Activated CD4-positive, alpha-beta T cell treated with anti-CD3 and anti-CD28 coated beads, Interleukin-2, amount 50 U/mL, for 16 hours (primary cell): ENCODE measurements at places on chromosomes 6 and 20.
A peak's percentile ranks its signal among the peaks of the same experiment; 100 is the strongest.

GRCh38 chr6:35898003-35898402 is 22.9 kb downstream of the SRPK1 start:
- DNase-seq, result no peak

DNA sequence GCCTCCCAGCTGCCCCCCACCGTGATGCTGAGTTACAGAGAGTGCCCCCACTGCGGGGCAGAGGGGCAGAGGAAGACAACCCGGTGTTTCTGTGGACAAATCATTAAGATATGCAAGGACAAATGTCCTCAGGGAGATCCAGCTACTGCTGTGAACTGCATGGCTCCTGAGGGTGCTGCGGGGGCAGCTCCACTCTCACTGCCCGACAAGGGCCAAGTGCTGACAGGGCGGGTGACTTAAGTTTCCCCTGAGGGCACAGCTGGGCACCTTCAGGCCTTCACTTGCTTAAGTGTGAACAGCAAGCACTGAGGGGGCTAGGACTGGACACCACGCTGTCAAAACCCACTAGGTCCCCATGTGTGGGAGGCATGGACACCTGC is 26.2 kb upstream of the TCFL5 start:
- no peak for DNase-seq

GRCh38 chr6:160394654-160395035 is 46.5 kb downstream of the SLC22A3 start:
- no peak for DNase-seq

DNA sequence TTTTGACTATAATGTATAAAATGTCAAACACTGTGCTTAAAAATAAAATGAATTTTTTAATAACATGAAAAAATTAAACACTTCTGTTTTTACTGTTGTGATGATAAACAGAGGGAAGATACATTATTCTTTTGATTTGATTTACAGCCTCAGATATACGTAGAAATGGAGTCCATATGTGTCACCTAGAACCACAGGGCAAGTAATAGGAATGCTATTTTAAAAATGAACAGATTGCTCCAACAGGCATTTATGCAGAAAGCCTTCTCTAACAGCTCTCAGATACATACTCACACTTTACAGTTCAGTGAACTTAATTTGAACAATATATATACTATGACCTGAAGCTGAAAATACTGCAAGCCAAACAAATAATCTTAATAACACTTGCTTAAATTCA is 1551.0 kb downstream of the GRIK2 start:
- no peak for DNase-seq

GRCh38 chr6:13495112-13495776 is 7.8 kb upstream of the GFOD1 start:
- no peak for DNase-seq

- peak; percentile 50 for DNase-seq
Observed at GRCh38 chr20:44580581-44581268, 1.7 kb upstream of the PKIG start.

DNA sequence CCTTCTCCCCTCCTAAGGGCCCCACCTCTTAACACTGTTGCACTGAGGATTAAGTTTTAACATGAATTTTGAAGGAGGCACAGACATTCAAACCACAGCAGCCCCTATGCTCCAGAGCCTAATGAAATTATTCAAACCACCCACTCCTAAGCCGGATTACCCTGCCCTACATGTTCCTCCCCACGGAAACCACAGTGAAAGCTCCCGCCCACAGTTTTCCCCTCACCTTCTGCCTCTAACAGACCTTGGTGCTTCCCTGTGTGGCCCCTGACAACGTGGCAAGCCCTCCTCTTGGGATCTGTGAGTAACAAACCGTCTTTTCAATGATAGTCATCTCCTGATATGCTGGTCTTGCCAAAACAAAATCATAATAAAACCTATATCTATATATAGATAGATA is 74.8 kb downstream of the RIN2 start:
- peak; percentile 16 for DNase-seq

DNA sequence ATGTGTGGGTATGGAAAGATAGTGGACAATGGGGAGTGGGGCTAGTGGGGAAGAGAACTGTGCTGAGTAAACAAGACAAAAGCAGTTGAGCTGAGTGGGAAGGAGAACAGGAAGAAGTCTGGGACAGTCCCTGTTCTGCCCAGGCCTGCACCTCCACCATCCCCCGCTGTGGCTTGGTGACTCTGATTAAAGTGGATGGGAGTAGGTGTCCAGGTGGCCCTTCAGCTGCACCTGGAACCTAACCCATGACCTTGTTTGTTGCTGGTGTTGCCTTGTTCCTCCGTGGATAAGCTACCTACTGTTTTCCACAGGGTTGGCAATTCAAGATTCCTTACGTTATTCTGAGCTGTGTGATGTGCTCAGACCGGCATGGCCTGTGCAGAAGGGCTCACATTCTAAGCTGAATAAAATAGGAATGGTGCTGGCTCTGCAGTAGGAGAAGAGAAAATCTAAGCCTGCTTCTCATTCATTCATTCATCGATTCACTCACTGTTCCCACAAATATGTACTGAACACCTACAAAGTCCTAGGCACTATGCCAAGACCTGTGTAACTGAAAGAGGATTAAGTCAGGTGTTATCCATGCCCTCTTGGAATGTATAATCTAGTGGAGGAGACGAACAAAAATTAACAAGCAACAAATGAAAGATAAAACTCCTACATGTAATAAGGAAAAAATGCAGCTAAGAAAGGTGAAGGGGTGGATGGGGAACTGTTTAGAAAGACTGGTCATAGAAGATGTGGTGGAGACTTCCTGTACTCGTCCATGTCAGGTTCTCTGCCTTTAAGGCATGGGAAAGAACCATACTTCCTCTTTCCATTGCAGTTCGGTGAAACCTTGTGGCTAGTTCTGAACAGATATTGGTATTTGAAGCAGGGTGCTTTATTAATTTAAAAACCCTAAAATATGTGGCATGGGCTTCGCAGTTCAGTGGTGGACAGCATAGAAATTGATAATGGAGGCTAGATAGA is 10.1 kb upstream of the CALHM6 start:
- no peak for DNase-seq

DNA sequence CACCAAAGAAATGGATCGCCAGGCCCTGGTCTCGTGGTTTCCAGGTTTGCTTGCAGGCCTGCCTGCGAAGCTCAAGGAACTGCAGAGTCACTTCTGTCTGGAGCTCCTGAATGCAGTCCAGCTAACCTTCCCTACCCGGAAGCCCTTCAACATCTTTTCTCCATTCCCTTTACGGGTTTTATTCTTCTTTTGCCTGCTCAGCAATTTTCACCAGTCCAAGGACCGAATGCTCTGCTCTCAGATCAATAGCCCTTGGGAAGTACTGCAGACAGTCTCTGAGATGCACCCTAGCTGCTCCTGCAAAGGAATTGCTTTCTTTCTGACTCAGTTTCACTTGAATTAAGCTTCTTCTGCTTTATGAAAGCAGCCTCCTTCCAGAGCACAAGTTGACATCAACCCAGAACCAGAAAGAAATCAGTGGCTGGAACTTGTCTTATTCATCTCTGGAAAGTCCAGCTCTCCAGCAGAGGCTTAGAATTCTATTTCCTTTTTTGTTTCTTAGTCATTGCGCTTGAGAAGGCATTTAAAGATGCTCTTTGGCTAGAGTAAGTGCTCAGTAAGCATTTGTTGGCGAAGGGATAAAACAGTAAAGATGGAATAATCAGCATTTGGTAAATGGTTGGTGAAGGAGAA is 18.7 kb upstream of the YWHAB start:
- no peak for DNase-seq

GRCh38 chr20:42565235-42565995 is 624.3 kb downstream of the PTPRT start:
- no peak for DNase-seq

- peak; percentile 7 for DNase-seq
Observed at GRCh38 chr6:123316733-123317323, 319.9 kb downstream of the TRDN start.

- no peak for DNase-seq
Observed at GRCh38 chr6:37631295-37631694, 66.4 kb downstream of the MDGA1 start.

GRCh38 chr20:14488756-14489479 is 151.5 kb upstream of the FLRT3 start:
- DNase-seq, result no peak

DNA sequence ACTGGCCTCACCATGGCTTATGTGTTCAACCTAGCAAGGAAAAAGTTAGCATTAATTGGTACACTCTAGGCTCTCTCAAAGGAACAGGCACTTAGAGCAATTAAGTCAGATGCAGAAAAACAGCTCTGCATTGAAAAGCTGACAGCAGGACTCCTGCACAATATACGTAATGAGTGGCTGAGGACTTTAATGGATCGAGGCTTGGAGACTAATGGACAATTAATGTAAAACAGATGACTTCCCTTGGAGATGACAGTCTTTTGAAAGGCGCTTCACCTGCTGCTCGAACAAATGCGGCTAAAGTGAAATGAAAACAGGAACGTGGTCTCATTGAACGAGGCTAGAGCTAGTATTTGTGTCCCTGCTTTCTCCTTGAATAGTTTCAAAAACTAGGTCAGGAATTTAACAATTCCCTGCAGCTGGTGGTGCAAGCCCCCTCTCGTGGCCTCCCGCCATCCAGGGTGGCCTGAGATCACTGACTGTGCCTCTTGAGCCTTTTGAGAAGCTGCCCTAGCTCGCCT is 137.1 kb downstream of the ELOVL4 start:
- no peak for DNase-seq

GRCh38 chr6:129683601-129684322 is 26.2 kb downstream of the ARHGAP18 start:
- peak; percentile 90 for DNase-seq

DNA sequence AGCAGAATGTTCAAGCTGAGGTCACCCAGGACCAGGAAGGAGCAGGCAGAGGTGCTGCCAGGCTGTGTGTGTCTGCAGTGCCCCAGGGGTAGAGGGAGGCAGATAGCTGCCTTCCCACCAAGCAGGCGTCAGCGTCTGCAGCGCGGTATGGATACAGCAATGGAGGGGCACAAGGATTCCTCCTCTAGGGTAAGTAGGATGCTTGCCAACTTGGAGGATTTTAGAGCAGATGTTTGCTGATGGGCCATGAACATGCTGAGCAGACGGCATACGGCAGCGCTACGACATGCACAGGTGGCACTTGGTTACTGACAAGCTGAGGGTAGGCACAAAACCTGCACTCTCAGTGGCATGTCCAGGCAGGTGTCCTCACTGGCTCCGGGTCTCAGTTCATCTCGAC is 48.1 kb downstream of the PSMG4 start:
- DNase-seq, result no peak

GRCh38 chr20:37204056-37204455 is 24.7 kb upstream of the MROH8 start:
- DNase-seq, result no peak

DNA sequence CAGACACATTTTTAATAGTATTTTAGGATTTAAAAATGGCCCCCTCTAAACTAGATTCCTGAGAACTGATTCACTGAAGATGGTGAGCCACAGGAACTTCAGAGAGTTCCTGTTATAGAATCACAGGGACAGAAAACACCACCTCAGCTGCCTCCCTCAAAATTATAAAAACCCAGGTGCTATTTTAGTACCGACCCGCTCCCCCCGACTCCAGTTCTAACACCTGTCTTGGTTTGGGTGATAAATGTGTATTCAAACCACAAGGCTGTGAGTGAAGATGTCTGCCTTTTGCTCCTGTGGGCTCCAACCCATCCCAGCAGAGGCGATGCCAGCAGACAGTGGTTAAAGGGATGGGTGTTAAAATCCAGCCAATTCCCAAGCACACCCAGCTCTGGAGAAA is 127.4 kb upstream of the LY86 start:
- DNase-seq, result no peak

DNA sequence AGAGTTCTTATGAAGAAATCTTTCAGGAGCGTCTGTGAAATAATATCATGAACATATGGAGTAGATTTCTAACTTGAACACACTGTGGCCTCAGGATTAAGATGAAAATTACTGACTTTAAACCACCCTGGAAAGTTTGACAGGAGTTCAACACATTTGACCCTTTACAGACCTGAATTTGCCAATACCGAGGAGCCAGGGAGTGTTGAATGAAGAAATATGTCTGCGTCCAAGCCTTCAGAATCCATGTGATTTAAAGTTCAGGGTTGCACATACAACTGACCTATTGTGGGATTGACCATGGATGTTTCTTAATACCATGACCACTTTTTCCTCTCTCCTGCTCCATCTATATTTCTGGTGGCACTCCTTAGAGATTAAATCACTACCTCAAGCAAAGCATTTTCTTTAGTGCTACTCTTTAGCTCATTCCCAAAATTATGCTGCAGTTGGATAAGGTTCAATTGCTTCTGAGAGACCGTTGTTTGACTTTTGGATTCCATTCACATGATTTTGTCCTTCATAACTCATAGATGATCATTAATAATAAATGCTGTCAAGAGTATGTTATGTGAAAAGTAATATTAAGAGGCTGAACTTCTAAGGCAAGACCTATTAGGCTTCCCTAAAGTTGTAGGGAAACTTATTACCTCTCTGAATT is 57.4 kb downstream of the PRL start:
- no peak for DNase-seq

DNA sequence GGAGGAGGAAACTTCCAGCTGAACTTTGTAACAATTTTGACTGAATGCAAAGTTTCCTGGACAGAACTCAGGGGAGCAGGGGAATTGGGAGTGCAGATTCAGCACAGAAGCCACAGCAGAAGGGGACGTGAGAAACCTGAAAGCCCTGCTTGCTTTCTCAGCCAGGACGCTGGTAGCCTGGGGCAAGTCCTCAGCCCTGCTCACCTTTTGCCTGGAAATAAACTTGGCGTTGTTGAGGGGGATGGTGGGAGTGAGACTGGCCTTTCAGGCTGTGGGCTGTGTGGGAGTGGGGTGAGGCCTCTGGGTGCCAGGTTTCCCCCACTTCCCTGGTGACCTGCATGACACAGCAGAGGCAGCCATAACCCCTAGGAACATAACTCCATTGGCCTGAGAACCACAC is 238.1 kb upstream of the HS3ST5 start:
- no peak for DNase-seq

GRCh38 chr6:140082867-140083297 is 708.4 kb upstream of the CITED2 start:
- no peak for DNase-seq

DNA sequence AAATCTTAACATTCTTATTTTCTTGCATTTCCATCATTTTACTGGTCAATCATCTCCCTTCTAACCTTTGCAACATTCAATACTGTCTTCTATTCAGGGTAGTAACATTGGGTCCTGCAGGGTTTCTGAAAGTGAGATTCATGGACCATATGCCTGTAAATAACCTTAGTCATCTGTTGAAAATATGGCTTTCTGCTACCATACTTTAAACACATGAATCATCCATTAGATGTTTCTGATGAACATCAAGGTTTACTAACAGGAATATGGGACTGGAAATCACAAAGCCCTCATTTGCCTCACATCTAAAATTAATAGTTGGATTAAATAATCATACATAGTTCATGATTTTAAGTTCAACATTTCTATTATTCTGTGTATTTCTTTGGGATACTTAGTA is 475.9 kb upstream of the MARCKS start:
- DNase-seq, result no peak
